ENCODE measurements at places on chromosomes 2 and 18. TPM values are rescaled to one million over a fixed set of nuclear protein-coding genes. Genes with fewer than 3 reads are reported as not detected.

MAP3K19 gene
- polyA plus RNA-seq, result 0.78 TPM

VSNL1 gene
- polyA plus RNA-seq, result 2.5 TPM

SMARCAL1 gene
- polyA plus RNA-seq, result 28.3 TPM

TMEM247 gene
- polyA plus RNA-seq, result not detected

TRPM8 gene
- polyA plus RNA-seq, result 0.08 TPM

IL1F10 gene
- not detected for polyA plus RNA-seq

PROKR1 gene
- polyA plus RNA-seq, result 0.20 TPM

SERPINB12 gene
- polyA plus RNA-seq, result not detected

SLC23A3 gene
- polyA plus RNA-seq, result 14.0 TPM

HMSD gene
- polyA plus RNA-seq, result 0.78 TPM

NTSR2 gene
- polyA plus RNA-seq, result not detected

C2orf72 gene
- 3.1 TPM for polyA plus RNA-seq

PARD6G gene
- 30.2 TPM for polyA plus RNA-seq

RAB1A gene
- 268 TPM for polyA plus RNA-seq

All from right renal cortex interstitium (tissue), 3 donors.